Muscle of leg (tissue), 16 donors: ENCODE measurements at places on chromosomes 3 and 15.
A peak's percentile ranks its signal among the peaks of the same experiment; 100 is the strongest.

DNA sequence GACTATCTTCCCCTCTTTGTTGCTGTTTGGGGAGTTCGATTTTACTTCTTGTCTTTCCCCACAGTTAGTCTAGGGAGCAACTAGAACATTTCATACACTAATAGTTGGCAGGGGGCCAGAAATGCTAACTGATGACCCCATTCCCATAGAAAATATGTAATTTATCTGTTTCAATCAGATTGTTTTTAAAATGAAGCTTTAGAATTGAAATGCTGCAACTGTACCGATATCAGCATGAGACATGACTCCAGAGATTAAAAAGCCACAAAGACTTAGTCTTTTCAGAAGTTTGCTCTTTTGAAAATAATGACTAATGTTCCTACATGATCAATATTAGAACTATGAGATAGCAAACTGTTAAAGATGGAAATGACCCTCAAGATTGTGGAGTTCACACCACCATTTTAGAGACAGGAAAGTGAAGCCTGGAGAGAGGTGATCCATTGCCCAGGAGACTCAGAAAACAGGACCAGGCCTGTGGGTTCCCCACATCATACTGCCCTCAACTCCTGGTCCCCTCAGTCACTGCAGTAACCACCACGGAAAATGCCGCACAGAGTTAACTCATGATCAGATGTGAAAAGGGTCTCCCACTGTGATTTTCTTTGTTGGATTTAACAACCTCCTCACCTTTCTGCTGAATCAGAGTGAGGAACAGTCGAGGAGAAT is 130.3 kb downstream of the CHDH start:
- H3K4me3 ChIP-seq, result no peak overlapping the region
- H3K27ac ChIP-seq, result no peak overlapping the region
- no peaks in the 10 kb centered on the region for H3K4me1 ChIP-seq
- no peak for DNase-seq

DNA sequence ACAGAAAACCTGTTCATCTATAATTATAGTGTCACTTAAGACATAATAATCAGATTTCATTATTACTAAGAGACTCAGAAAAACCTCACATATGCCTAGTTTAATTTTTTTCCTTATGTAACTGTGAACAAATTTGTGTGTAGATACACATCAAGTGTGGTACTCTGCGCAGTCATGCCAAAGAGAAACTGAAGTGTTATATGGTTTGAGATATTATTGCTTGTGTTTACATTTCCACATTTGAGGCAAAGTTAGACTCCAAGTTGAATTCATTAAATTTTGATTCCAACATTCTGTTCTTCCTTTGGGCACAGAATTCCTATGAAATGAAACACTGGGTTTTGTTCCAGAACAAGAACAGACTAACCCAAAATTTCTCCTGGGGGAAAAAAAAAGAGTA is 2.2 kb downstream of the MBNL1 start:
- peak overlapping the region; percentile 86 for H3K4me3 ChIP-seq
- no peaks in the 10 kb centered on the region for H3K27me3 ChIP-seq
- no peaks in the 10 kb centered on the region for H3K36me3 ChIP-seq
- H3K27ac ChIP-seq, result peak overlapping the region; percentile 98
- peak; percentile 33 for DNase-seq
- peaks cover 19% of the 10 kb centered on the region for H3K4me1 ChIP-seq

DNA sequence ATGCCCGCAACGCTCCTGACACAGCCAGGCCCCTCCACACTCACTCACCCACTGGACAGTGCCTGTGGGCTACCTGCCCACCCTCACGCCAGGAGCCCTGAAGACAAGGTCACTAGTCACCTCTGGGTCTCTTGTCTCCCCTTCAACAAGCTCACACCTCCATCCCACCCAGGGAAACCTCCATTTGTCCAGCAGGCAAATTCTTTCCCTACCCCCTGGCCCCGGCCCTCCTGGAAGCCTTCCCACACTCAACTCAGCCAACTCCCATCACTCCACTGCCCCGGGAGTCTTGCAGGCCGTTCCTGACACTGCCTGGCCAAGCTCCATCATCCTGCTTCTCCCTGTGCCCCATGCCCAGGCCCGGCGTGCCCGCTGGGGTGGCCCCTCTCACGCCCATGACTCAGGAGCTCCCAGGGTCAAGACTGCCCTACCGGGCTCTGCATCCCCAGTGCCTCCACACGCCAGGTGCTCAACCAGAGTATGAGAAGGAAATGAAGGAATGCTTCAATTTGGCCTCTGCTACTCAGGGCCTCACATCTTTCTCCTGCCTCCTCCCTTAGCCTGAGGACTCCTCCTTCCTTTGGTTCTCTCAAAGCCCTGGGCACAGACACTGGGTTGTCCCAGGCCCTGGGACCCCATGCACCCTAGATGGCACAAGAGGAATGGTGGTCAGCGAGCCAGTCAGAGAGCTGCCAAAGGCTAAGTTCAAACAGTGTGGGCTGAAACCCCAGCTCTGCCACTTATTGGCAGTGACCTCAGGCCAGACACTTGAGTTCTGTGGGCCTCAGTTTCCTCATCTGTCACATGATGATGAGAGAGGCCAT is 88.6 kb downstream of the SEC22A start:
- H3K27me3 ChIP-seq, result no peaks in the 10 kb centered on the region
- no peak for DNase-seq
- H3K36me3 ChIP-seq, result no peaks in the 10 kb centered on the region
- no peaks in the 10 kb centered on the region for H3K4me1 ChIP-seq
- H3K4me3 ChIP-seq, result no peak overlapping the region

GRCh38 chr3:149506965-149507364 is 32.5 kb downstream of the TM4SF4 start:
- H3K4me1 ChIP-seq, result peaks cover 3% of the 10 kb centered on the region

GRCh38 chr3:58661836-58662420 is 4.6 kb downstream of the FAM3D start:
- H3K4me1 ChIP-seq, result no peaks in the 10 kb centered on the region
- H3K27me3 ChIP-seq, result no peaks in the 10 kb centered on the region
- no peak overlapping the region for H3K27ac ChIP-seq
- DNase-seq, result no peak
- no peak overlapping the region for H3K4me3 ChIP-seq

- DNase-seq, result peak; percentile 13
- H3K4me1 ChIP-seq, result peaks cover 5% of the 10 kb centered on the region
- no peaks in the 10 kb centered on the region for H3K36me3 ChIP-seq
- H3K4me3 ChIP-seq, result no peak overlapping the region
- H3K27ac ChIP-seq, result no peak overlapping the region
- no peaks in the 10 kb centered on the region for H3K27me3 ChIP-seq
Observed at GRCh38 chr3:116002235-116002634, 378.9 kb downstream of the GAP43 start.

DNA sequence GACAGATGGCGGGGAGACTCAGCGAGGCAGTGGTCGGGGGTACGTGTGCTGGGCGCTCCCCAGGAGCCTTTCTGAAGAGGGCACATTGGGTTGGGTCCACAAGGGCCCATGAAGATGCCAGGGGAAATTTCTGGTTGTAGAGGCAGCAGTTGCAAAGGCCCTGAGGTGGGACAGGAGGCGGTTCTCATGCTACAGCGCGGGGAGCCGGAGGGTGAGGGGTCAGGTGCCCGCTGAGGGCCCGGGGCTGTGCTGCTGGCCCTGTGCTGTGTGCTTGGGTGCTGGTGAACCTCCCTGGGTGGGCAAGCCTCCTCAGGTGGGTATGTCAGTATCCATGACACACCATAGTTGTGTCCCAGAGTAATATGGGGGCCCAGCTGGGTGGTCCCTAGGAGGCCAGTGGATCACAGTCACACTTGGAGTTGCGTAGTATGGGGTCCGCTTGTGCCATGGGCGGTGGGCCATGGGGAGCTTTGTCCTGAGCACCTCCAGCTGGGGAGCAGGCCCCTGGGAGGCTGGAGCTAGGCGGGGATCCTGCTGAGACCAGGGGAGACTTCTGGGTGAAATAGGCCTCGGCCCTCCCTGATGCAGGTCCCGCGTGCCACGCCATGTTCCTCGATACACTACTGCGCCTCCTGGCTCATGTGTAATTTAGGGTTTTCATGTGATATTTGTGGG is 44.3 kb downstream of the PLXNA1 start:
- DNase-seq, result no peak
- no peak overlapping the region for H3K27ac ChIP-seq
- H3K4me3 ChIP-seq, result no peak overlapping the region
- H3K36me3 ChIP-seq, result peaks cover 78% of the 10 kb centered on the region
- H3K4me1 ChIP-seq, result peaks cover 9% of the 10 kb centered on the region

- no peaks in the 10 kb centered on the region for H3K27me3 ChIP-seq
- no peaks in the 10 kb centered on the region for H3K4me1 ChIP-seq
- DNase-seq, result no peak
- no peaks in the 10 kb centered on the region for H3K36me3 ChIP-seq
- H3K4me3 ChIP-seq, result no peak overlapping the region
Observed at GRCh38 chr15:27219636-27220035, 248.7 kb downstream of the GABRG3 start.

GRCh38 chr3:191476066-191476772 is 15.3 kb downstream of the PYDC2 start:
- no peak overlapping the region for H3K27ac ChIP-seq
- no peak for DNase-seq
- no peaks in the 10 kb centered on the region for H3K4me1 ChIP-seq
- no peaks in the 10 kb centered on the region for H3K36me3 ChIP-seq
- no peak overlapping the region for H3K4me3 ChIP-seq

DNA sequence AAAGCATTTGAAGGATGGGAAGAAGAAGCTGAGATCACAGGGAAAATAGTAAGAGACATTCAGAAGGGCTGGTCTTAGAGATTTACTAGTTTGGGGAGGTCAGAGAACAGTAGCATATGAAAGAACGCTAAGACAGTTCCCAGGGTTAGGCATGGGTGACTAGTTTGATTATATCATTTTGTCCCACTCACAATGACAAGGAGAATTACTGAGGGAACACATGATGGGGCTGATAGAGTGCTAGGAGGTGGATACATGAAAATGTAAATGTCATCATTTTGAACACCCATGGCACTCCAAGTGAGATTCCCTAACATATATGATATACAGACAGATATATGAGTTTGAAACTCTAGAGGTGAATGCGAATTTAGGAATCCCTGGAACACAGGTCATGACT is 9.3 kb upstream of the TARS3 start:
- no peaks in the 10 kb centered on the region for H3K27me3 ChIP-seq
- no peak for DNase-seq
- no peaks in the 10 kb centered on the region for H3K36me3 ChIP-seq
- H3K4me3 ChIP-seq, result no peak overlapping the region
- H3K4me1 ChIP-seq, result no peaks in the 10 kb centered on the region

GRCh38 chr3:137746808-137747207 is 17.3 kb upstream of the SOX14 start:
- H3K27ac ChIP-seq, result no peak overlapping the region
- H3K27me3 ChIP-seq, result peaks cover 2% of the 10 kb centered on the region
- H3K4me3 ChIP-seq, result no peak overlapping the region
- no peak for DNase-seq
- H3K36me3 ChIP-seq, result no peaks in the 10 kb centered on the region

DNA sequence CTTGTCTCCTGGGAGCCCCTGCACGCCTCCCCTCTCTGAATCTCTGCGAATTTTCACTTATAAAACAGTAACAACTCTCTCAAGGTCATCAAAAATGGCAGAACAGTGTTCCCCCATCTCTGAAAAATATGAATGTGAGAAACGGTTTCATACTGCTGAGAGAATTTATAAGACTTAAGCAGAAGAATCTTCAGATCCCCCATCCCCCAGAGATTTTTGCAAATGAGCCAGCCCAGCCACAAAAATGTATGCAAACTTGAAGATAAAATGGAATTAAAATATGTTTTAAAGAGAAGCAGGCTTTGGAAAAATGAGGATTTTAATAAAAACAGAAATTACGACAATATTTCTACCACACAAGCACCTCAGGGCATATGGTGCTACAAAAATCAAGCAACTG is 173.0 kb downstream of the STT3B start:
- no peak overlapping the region for H3K27ac ChIP-seq
- no peaks in the 10 kb centered on the region for H3K27me3 ChIP-seq
- no peak overlapping the region for H3K4me3 ChIP-seq
- DNase-seq, result no peak
- peaks cover 12% of the 10 kb centered on the region for H3K4me1 ChIP-seq

DNA sequence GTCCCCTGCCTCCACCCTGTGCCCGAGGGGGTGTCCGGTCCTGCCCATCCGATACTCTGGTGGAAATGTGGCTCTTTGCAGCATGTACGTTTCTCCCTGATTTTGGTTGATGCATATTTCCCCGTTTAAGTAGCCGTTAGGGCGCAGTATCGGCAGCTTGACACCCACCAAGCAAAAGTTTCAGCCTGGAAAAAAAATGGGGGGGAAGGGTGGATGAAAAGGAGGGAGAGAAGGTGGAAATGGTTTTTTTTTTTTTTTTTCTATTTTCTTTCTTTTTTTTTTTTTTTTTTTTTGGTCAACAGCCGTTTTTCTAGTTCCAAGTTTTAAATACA is 1.3 kb downstream of the RAP2B start:
- H3K27me3 ChIP-seq, result no peaks in the 10 kb centered on the region
- no peaks in the 10 kb centered on the region for H3K36me3 ChIP-seq
- peaks cover 10% of the 10 kb centered on the region for H3K4me1 ChIP-seq
- H3K27ac ChIP-seq, result peak overlapping the region; percentile 87
- peak overlapping the region; percentile 86 for H3K4me3 ChIP-seq

DNA sequence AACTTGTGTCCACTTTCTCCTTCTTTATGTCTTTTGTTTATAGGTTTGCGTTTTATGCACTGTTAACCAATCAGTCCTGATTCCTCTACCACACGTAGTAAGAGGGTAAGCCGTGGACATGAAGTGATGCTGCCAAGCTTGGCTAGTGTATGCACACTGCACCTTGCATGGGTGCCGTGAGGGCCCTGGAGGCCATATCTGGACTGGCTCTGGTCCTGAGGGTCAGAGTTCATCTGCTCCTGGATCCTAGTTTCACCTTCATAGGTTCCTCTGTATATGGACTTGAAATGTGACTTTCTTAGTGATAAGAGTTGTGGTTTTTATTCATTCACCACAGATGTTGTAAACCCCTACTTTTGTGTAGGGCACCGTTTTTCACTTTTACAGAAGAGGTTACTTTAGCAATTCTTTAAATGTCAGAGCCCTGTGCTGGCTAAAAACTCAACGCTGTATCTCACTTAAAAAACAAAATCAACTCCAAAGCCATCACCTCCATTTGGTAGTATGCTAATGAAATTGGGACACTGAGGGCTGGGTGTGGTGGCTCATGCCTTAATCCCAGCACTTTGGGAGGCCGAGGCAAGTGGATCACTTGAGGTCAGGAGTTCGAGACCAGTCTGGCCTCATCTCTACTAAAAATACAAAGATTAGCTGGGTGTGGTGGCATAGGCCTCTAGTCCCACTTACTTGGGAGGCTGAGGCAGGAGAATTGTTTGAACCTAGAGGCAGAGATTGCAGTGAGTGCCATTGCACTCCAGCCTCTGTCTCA is 22.9 kb downstream of the SIAH2 start:
- peaks cover 10% of the 10 kb centered on the region for H3K36me3 ChIP-seq
- no peaks in the 10 kb centered on the region for H3K4me1 ChIP-seq
- DNase-seq, result no peak
- no peaks in the 10 kb centered on the region for H3K27me3 ChIP-seq

DNA sequence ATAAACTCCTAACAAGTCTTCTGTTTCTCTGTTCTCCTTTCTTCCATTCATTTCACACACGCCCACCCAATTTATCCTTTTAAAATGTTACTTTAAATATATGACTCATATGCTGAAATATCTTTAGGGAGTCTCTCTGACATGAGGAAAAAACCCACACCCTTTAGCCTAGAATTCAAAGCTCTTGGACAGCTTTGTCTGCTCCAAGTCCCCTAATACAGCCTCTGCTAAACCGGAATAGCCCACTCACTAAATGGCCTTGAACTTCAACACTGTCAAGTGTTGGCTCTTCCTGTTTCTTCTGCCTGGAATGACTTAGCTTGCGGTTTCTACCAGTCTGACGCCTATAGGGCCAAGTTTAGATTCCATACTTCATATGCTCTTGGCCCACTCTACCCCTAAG is 3.3 kb upstream of the CD96 start:
- H3K4me1 ChIP-seq, result no peaks in the 10 kb centered on the region
- peak; percentile 16 for DNase-seq
- H3K4me3 ChIP-seq, result no peak overlapping the region
